NCI-H774 (cell line): ENCODE measurements at places on chromosomes 7 and 10.

DNA sequence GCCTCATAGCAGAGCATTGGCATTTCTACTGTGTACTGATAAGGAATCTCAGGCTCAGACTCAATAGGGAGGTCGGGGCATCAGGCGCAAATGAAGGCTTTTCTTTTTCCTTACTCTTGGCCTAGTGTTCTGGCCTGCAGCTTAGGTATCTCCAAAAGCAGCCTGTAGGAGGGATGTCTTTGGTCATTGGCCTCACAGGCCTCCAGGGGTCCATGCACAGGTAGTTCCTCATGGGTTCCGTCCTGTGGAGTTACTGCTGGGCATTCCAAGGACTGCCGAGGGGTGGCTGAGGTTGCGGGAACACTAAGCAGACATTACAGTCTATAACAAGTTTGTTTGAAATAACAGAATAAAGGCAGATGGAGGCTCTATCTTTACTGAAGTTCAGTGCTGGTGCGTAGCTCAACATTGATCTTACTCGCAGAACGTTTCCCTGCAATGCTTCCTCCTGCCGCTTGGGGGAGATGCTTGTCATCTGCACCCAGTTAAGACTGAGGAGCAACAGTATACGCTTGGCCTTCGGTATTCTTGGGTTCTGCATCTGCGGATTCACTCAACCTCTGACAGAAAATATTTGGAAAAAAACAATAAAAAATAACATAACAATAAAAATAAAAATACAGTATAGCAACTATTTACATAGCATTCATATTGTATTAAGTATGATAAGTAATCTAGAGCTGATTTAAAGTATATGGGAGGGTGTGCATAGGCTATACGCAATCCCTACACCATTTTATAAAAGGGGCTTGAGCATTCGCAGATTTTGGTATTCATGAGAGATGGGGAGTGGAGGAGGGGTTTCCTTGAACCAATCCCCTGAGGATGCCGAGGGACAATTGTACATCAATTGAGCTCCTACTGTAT is 58.9 kb downstream of the SH2D4B start:
- DNase-seq, result no peak

GRCh38 chr10:78565841-78566240 is 502.9 kb upstream of the ZMIZ1 start:
- no peak for DNase-seq

DNA sequence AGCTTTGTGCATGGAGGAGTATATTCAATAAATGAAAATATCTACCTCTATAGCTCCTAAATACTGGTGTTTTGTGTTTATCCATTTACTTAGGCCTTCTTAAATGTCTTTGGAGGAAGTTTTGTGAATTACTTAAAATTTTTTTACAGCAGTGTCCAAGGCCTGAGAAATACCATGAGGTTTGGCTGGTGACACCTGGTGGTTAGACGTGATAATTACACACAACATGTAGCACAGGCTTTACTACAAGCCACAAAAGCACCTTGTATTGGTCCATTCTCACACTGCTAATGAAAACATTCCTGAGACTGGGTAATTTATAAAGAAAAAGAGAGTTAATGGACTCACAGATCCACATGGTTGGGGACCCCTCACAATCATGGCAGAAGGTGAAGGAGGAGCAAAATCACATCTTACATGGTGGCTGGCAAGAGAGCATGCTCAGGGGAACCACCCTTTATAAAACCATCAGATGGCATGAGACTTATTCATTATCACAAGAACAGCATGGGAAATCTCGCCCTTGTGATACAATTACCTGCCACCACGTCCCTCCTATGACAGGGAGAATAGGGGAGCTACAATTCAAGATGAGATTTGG is 20.6 kb downstream of the HYAL4 start:
- peak; percentile 50 for DNase-seq

DNA sequence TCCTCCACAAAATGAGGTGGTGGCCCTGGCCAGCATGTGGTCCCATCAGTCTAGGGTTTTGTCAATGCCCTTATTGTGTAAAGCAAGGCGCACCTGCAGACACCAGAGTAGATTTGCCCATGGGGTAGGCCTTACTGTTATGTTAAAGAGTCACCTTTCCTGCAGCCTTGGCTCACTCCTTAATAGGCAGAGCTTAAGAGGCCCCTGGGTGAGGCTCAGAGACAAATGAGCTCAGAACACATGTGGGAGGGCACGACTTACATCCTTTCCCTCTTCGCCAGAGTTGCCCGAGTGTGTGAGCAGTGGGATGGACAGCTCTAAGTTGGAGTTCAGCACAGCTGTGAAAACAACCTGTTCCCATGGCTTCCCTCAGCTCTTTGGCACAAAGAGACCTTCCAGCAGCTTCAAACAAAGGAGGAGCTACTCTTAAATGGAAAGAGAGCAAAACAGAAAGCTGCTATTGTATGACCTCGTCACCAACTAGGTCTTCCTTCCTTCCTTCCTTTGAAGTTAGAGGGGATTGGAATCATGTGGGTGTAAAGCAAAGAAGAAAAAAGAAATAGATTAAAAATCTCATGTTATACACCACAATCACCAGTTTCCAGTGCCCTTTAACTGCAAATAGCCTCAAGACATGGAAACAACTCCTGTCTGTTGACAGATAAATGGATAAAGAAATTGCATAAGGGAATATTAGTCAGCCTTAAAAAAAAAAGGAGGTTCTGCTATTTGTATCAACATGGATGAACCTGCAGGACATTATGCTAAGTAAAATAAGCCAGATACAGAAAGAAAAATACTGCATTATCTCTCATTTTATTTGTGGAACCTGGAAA is 11.9 kb upstream of the XPNPEP1 start:
- DNase-seq, result no peak

DNA sequence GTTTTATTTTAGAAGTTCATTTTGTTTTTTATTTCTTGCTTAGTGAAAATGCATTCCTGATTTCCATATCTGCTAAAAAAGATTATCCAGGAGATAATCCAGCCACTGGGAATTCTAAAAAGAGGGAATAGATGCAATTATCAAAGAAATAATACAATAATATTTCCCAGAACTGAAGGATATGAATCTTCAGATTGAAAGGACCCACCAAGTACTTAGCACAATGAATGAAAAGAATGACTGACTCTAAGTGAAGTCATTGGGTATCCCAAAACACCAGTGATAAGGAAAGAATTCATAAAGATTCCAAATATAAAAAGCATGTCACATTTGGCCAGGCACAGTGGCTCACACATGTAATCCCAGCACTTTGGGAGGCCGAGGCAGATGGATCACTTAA is 79.3 kb downstream of the REEP3 start:
- DNase-seq, result no peak

DNA sequence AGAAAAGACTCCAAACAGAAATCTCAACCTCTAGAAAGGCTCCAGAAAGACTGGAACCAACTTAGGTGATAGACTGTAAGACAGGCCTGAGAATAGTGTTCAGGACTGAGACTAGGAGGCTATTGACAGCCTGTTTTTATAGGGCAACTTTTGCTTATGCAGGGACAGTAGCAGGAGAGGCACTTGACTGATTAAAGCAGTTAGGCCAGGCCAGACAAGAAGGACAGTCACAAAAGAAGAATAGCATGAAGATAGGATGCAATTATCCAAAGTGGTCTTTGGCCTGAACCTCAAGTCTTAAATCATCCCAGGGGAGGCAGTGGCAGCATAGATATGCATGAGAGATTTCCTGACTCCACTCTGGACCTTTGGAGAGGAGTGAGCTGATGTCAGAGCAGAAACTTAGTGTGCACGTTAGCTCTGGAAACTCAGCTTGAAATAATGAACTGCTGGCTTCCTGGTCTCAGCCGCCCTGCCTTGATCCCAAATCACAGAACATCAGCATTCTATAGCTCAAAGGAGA is 290.6 kb downstream of the SORCS3 start:
- no peak for DNase-seq

GRCh38 chr10:11856678-11857077 is 33.5 kb downstream of the PROSER2 start:
- no peak for DNase-seq

DNA sequence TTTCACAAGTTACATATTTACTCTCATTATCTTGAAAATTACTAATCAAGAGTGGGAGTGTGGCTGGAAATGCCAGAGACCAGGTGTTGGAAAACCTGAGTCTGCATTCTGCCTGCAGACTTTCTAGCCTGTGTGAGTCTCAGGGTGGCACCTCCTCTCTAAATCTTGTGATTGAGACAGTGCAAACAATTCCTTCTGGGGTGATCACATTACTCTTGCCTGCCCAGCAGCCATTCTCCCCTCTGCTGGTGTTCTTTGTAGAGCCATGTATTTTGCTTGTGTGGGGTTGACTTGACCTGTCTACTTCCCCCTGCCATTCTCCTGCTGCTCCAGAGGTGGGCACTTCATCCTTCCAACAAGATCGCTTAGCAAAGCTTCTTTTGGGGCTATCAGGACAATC is 101.1 kb downstream of the RAPGEF5 start:
- DNase-seq, result no peak
